ENCODE measurements at places on chromosomes 2 and 18.

- peak; percentile 55 for DNase-seq
These were observed 466.6 kb downstream of the LPIN1 start for GRCh38 chr2:12212841-12213597.

DNA sequence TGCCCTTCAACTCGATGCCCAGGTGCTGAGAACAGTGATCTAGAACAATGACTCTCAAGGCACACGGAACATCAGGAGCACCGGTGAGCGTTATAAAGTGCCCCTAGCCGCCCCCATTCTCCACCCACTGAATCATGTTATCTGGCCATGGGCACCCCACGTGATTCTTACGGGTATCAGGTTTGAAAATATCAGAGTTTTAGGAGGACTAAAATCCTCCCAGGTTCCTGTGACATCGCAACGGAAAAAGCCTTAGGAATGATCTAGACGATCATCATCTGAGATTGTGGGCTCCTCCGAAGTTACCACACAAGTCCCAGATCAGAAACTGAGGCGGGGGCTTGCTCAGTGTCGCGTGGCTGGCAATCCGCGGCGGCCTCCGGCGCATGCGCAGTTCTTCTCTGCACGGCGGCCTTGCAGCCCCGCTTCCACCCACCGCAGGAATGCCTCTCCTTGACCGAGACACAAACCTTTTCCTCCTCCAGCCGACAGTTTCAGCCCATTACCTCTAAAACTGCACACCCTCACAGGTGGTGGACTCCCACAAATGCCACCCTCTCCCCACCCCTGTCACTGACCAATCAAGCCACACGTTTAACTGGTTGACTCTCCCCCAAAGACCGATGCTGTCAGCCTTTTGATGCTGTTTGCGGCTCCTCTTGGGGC, 5.8 kb upstream of the MRPL33 start:
- peak; percentile 46 for DNase-seq

DNA sequence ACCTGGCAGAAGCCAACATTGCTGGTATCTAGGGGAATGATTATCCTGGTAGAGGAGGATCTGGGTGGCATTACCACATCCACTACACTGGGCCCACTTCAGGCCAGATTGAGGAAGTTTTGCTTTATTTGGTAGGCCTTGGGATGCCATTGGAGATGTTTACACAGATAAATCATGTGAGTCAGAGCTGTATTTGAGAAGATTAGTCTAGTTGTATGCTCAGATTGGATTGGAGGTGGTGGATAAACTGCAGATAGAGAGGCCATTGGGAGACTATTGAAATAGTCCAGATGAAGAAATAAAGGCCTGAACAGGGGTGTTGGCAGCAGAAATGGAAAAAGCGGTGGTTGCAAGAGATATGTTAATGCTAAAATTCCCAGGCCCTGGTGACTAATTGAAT, 81.5 kb downstream of the EFEMP1 start:
- DNase-seq: no peak

- no peak for DNase-seq
These were observed 1259.5 kb upstream of the CDH2 start for GRCh38 chr18:29436459-29436858.

GRCh38 chr18:35953688-35954087, 18.8 kb upstream of the RMP24 start:
- no peak for DNase-seq

DNA sequence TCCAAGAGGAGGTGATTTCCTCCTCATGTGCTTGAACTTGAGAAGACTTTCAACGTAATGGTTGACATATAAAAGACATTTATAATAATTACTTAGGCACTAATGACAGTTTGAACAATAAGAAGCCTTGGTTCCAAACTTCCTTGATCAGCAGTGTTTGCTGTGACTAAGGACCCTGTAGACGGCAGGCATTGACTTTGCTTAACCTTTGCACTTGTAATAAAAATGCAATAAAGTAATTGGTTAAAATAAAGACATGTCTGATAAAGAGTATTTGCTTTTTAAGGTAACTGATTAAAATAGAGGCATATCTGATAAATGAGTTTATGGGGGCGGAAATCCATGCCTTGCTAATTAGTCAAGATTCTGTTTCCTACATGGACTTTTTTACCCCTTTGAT, 82.2 kb upstream of the ST8SIA3 start:
- no peak for DNase-seq

GRCh38 chr18:6145645-6146306, 250.5 kb upstream of the TMEM200C start:
- DNase-seq: no peak

DNA sequence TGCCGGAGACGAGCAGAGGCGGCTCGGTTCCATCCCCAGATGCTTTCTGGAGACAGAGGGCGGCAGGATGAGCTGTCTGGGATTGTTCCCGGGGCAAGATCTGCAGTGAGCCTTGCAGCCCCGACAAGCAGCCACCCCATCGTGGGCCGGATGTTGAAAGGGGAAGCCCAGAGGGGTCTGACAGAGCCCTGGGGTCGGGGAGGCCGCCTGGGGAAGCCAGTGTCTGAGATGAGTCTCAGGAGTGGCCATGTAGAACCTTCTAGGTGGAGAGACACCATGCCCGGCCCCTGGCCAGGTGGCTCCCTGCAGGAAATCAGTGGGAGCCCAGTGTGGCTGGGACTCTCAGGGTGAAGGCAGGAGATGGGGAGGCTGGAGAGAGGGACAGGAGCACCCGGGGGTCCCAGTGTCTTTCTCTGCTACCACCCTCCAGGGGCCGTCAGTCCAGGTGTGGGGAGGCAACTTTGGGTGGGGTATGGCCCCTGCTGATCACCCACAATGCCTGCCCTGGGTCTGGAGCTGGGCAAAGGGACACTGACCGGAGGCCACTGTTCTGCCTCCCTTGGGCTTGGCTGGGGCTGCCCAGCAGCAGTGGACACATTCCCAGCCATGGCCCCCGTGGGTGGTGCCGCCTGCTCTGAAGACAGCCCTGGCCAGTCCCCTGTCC, 128.3 kb upstream of the HS6ST1 start:
- no peak for DNase-seq

DNA sequence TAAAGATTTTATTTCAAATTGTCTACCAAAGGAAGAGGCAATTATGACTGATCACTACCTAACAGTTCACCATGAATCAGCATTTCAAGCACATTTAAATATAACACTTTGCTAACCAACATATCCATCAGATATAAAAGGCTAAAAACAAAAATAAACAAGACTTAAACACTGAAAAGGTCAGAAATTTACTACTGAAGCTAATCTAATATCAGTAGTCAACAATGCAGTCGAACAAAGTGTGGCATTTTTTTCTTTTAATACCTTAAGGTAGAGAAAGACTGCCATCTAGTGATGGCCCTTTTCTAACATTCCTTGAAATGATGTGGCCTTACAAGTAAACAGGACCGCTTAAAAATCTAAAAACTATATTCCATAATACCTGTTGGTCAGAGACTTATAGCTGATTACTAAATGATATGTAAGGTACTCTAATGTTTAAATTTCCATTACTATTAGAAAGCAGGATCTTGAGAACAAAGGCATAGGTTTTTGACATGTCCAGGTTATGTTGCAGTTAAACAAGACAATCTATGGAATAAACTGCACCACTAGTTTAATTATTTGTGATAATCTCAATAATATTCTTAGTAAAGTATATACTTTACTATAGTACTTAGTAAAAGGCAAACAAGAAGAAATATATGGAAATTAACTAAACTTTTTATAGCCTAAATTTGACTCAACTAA, 80.0 kb downstream of the EXOC6B start:
- peak; percentile 84 for DNase-seq

- DNase-seq: no peak
These were observed 63.1 kb downstream of the METTL4 start for GRCh38 chr18:2508155-2508554.

DNA sequence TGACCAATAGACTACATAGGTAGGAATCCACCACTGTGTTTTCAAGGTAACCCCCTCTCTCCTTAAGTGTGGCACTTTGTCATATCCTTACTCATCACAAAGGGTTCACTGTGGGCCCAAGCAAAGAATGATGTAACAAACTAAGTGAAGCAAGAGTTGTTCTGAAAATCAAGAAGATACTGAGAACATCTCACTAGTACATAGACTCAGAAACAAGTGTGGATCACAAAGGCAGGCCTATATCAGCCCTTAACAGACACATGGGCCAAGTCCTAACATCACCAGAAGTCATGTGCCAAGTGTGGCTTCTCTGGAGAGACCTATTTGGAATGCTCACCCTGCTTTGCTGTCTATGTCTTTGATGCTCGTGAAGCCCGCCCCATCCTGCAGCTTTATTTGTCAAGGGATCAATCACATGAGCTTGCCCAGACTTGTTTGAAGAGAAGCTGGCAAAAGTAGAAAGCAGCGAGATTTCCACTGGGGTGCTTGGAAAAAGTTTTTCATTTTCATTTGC, 131.2 kb upstream of the TTC39C start:
- no peak for DNase-seq

DNA sequence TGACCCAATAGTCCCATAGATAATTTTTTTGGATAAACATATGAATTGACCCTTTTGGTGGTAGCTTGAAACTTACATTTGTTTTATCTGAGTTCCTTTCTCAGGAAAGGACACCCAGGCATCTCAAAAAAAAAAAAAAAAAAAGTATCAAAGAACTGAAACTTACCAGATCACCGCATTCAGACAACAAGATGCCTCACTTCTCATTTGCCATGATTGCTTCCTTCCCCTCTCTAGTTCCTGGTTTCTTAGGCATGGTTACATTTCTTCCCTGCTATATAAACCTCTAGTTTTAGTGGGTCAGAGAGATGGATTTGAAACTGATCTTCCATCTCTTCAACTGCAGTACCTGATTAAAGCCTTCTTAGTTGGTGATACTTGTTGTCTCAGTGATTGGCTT, 240.1 kb downstream of the ACKR3 start:
- no peak for DNase-seq

DNA sequence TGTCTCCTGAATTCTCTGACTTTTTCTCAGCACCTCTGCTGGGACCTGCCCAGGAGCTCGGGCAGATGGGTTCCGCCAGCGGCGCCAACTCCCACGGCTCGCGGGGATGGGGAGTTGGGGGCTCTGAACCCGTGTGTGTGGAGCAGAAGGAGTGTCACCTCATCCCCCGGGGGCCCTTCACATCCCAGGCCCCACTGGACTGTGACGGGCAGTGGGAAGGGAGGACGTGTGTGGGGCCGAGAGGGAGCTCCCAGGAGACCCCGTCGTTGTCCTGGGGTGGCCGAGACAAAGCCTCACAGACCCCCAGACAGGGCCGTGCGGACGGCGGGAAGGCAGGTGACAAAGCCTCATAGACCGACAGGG, 130.0 kb upstream of the CTDP1 start:
- no peak for DNase-seq

- no peak for DNase-seq
These were observed 153.8 kb downstream of the ANKRD44 start for GRCh38 chr2:197156771-197157170.

DNA sequence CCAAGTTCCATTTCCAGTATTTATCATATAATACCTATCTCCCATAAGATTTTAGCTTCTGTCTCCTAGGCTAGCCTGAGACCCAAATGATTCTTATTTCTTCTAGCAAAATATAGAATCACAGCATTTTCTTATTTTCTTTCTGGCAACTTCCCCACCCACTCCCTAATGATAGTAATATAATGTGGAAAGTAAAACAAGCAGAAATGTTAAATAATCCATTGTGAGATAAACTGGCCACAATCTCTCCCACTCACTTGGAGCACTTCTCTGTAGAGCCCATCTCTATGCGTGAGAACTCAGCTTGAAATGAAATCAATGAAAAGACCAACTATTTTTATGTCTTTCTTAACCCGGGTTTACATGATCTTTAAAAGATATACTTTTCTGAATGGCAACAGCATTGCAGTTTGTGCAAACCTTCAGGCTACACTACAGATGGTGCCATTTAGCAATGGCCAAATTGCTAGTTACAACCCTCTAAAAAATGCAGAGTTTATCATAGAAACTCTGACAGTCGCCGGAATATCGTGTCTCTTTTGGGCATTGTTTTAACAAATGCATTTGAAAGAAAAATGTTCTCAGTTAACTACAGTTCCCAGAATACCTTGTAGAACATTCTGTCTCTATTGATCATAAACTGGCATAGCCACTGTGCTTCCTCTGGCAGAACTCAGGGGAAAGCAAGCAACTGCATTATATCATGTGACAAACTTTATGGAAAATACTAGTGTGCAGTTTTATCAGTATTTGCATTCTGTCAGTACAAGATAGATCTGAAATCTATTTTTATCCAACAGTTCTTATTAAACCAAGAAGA, 1407.4 kb upstream of the ZEB2 start:
- DNase-seq: peak; percentile 23

DNA sequence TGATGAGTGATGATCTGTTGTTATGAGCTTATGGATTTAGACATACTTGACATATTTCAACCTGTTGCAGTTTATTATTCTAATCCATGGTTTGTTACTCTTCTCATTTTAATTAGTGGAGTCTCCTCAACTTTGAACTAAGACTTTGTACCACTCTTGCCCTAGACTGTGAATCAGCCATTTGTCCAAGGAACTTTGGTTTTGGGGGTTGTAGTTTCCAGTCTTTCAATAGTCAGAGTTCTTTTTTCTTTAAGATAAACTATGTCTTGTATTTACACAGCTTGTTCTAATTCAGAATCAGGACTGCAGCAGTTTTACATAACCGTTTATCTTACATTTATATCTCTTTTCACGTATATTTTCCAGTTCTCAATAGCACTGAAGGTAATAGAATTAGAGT, 133.6 kb downstream of the GULP1 start:
- no peak for DNase-seq

DNA sequence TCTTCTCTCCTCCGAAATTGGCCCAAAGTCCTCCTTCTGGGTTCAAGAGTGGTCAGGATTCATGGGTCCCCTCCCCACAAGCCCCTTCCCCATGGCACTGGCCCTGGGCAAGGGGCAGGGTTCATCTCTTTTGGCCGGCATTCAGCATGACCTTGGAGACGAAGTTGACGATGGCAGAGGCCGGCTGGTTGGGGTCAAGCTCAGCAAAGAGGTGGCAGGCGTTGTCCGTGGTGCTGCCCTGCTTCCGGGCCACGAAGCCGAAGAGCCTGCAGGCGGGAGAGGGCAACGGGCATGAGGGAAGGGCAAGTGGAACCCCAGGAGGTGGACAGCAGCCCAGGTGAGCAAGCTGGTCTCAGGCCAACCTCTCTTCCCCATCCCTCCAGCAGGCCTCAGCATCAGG, 198.5 kb downstream of the TNS1 start:
- no peak for DNase-seq

DNA sequence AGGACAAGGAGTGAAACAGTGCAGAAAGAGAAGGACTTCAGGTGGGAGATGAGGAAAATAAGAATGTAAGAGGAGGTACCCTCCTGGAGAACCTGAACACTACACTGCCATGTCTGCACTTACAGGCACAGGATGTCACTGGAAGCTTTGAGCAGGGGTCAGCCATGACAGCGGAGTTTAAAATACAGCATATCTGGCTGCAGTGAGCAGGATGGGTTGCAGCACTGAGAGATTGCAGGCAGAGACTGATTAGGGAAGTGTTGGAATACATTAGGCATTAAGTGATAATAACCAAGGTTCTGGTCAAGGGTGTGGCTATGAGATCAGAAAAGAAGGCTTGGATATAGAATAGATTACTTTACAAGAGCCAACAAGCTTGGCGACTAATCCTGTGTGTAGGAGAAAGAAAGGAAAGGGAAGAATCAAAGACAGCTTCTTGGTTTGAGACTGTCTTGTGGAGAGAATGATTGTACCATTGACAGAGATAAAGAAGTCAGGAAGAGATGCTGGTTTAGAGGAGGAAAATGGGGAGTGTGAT, 171.1 kb upstream of the RBMS1 start:
- DNase-seq: peak; percentile 20
